ENCODE measurements at places on chromosomes 6 and 20. TPM values are rescaled to one million over a fixed set of nuclear protein-coding genes. Genes with fewer than 3 reads are reported as not detected.

Gene SEC23B
- 30.2 TPM for total RNA-seq

Gene GLP1R
- not detected for total RNA-seq

Gene PI16
- not detected for total RNA-seq

Gene PTPRK
- 38.2 TPM for total RNA-seq

Measured in left lobe of liver (tissue), 2 donors.